ENCODE measurements at places on chromosomes 7 and 10.

GRCh38 chr7:36216063-36216684 is 63.1 kb downstream of the EEPD1 start:
- peak; percentile 62 for DNase-seq

GRCh38 chr10:95550073-95550672 is 11.0 kb downstream of the SORBS1 start:
- no peak for DNase-seq

DNA sequence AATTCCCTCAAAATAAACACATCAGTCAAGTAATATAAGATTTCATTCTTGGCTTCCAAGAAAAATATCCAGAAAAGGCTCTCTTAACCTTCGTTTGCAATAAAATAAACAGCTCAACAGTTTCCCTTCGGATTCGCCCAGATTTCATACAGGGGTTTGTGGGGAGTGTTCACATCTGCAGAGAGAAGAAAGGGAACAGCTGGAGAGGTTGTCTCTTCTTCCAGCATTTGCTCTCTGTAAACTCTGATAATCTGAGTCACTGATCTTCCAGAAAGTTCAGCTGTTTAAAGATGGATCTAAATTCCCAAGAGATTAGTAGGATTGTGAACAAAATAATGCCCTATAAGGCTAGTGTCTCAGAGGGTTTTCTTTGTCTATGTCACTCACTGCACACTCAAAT is 277.9 kb downstream of the HPSE2 start:
- peak; percentile 83 for DNase-seq

GRCh38 chr7:3649250-3649649 is 348.2 kb downstream of the SDK1 start:
- DNase-seq, result peak; percentile 20

- DNase-seq, result no peak
Measured at GRCh38 chr7:24709051-24709450, 48.2 kb downstream of the GSDME start.

DNA sequence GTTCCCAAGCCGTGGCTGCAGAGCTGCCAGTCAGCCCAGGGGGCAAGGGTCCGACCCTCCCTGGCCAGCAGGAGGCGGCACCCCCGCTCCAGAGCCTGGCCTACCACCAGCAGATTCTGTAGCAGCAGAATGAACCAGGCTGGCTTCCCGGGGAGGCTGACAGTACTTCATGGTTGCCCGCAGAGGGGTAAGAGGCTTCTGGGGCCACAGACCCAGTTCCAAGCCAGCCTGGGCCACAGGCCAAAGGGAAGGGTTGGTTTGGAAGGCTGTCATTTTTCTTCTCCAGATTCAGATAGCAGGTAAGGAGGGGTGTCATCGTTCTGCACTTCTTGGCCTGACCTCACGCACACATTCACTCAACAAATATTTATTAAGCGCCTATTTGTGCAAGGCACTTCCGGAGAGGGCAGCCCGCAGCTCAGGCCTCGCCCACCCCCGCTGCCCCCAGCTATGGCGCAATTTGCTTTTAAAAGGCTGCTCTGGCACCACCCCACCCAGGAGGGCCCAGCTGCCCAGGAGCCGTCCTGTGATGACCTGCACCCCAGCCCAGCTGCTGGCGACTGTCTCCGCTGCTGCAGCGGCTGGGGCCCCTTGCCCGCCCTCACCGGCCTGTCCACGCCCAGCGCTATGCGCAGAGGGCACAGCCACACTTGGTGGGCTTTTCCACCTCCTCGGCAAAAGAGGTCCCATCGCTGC is 168.5 kb downstream of the LCOR start:
- DNase-seq, result no peak

DNA sequence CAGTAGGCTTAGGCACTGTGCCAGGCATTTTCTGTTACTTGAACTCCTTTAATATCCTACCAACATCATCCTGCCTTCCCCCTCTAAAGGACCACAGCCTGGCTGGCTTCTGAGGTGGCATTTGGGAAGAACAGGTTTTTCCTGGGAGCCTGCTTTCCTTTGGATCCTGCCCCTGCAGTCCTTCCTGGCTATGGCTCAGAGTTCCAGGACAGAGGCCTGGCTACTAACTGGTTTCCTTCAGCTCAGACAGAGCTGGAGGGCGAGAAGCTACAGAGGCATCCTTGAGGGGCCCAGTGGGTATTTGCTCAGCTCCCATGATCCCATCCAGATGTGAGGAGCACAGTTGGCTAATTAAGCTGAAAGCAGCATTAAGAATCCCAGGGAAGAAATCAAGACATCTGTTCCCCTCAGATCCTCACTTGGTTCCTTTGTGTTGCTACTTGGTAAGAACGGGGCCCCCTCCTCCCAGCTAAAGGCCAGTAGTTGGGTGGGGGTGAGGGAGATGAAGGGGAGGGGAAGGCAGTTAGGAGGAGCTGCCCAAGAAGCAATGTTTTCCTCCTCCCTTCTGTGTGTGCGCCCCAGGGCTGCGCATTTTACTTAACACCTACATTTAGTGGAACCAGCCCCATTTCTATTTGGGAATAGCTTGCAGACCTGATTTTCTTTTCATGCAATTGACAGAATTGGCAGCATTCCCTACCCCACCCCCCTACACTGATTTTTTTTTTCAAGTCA is 142.6 kb upstream of the SORCS3 start:
- no peak for DNase-seq

- DNase-seq, result no peak
Measured at GRCh38 chr10:133185916-133186315, 25.9 kb downstream of the KNDC1 start.

DNA sequence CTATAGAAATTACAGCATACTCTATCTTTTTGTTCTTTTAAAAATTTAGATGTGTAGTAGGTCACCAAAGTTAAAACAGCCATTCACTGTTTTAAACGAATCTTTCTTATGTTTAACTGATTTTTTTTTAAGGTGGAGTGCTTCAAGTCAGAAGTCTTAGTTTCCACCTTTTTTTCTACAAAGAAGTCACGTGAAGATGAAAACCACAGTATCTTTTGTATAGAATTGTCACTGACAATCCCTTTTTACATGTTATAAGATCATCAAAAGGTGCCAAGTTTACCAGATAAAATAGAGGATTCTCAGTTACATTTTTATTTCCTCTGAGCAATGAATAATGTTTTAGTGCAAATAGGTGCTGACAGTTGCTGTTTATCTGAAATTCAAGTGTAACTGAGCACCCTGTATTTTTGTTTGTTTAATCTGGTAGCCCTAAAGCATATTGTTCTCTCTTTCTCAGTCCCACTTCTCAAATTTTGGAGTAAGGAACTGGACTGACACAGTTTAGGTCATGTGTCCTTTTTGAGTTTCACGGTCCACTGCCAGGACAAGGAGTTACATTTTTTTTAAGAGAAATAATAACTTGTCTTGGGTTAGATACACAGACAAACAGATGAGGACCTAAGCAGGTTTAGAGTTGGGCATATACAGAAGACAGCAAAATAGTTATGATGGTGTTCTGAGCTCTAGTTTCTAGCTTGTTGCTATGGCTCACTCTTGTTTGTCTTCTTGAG is 233.2 kb upstream of the MBL2 start:
- DNase-seq, result no peak

DNA sequence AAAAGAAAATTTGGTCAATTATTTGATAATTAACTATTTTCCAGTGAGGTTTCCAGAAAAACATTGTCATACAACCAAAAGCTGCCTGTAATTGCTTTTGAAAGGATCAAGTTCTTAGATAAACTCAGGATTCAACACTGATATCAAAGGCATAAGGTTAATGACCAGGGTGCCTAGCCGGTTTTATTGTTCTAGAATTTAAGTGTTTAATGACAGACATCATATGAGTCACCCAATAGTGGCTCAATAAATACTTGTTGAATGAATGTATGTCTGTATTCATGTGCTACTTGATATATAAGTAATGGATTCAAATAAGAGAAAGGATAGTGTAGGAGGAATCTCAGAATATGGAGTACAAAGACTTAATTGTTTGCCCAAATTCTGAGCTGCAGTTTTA is 196.1 kb upstream of the LRGUK start:
- DNase-seq, result peak; percentile 13

- DNase-seq, result no peak
Measured at GRCh38 chr10:15163253-15163828, 5.2 kb downstream of the NMT2 start.

- no peak for DNase-seq
Measured at GRCh38 chr7:69018200-69018599, 580.1 kb upstream of the AUTS2 start.

- peak; percentile 38 for DNase-seq
Measured at GRCh38 chr7:2860627-2861133, 16.6 kb upstream of the GNA12 start.
